ENCODE measurements at places on chromosomes 5 and 9.

- no peak for DNase-seq
These were observed 200.3 kb downstream of the TRPM3 start for GRCh38 chr9:70921136-70921535.

DNA sequence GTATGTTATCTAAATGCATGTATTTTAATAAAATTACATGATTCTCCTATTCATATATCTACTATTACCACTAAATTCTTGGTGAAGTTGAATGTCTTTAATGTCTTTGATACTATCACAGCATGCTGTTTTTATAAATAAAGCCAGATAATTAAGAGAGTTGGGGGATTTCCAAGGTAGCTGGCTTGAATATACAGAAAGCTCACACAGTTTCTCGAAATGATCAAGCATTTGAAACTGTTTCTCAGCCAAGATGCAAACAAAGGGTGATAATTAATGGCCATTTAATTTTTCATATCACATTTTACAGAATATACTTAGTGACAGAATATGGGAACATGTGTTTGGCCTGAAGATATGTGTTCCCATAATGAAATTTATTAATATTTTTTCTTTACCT lies 145.6 kb upstream of the CDH12 start:
- no peak for DNase-seq

DNA sequence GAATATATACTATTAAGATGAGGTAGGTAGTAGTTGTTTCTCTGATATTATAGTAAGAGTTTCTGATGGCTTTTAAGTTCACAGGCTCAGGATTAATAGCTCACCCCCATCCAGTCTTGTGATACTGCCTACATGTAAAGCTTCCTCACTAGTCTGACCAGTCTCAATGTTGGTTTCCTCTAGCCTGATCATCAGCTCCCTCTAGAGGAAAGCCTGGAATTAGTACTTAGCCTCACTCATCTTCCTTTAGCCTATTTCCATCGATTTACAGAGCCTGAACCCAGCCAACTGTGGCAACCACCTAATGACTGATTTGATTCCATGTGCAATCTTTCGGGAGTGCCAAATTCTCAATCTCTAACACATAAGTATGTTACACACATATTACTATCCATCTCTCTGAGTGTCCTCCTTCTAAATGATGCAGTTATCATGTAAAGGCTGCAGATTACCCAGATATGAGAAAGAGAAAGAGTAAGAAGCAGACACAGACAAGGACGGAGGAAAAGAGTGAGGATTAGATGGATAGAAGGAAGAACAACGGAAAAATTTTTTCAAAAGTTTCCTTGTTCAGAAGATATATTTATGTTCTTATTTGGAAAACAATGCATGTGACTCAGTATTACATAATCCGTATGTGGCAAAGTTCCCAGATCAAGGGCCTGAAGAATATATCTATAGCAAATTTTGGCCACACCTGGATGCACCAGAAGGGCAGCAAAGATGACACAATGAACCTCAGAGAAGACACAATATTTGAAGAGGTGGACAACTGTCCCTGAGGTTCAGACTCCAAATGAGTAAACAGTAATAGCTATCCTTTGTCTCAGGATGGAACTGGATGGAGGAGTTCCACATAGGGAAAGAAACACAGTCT lies 333.7 kb downstream of the ELAVL2 start:
- peak; percentile 57 for DNase-seq

- DNase-seq = peak; percentile 9
These were observed 13.5 kb downstream of the ZFP37 start for GRCh38 chr9:113042884-113043657.

GRCh38 chr5:163439092-163439425 lies 1.7 kb downstream of the CCNG1 start:
- peak; percentile 95 for DNase-seq

DNA sequence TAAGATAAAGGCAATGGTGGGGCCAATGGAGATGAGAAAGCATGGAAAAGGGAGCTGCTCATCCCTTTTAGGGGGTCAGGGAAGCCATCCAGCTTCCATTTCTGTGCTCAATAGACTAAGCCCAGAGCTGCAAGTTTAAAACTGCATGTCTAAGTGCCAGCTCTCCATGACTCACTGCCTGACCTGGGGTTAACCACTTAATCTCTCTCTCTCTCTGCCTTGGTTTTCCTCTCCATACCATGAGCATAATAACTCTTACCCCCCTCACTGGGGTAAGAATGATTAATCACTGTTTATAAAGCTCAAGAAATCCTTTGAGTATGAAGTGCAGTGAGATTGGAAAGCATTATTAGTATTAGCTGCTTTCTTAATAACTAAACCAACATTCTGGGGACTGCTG lies 1382.4 kb upstream of the WWC1 start:
- DNase-seq = no peak

DNA sequence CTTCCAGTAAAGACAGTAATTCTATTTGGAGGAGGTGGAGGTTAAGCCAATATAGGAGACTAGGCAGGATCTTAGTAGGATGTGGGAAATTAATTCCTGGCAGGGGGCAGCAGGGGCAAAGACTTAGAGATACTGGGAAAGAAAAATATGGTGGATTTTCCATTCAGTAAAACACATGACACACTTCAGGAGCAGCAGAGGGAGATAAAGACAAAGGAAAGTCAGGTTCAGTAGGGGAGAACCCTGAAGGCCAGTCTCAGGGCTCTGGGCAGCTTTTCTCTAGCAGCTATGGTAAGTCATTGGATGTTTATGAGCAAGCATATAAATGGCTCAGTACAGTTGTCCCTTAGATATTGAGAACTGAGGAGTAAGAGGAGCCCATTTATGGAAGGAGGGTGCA lies 105.5 kb downstream of the PJA2 start:
- no peak for DNase-seq

DNA sequence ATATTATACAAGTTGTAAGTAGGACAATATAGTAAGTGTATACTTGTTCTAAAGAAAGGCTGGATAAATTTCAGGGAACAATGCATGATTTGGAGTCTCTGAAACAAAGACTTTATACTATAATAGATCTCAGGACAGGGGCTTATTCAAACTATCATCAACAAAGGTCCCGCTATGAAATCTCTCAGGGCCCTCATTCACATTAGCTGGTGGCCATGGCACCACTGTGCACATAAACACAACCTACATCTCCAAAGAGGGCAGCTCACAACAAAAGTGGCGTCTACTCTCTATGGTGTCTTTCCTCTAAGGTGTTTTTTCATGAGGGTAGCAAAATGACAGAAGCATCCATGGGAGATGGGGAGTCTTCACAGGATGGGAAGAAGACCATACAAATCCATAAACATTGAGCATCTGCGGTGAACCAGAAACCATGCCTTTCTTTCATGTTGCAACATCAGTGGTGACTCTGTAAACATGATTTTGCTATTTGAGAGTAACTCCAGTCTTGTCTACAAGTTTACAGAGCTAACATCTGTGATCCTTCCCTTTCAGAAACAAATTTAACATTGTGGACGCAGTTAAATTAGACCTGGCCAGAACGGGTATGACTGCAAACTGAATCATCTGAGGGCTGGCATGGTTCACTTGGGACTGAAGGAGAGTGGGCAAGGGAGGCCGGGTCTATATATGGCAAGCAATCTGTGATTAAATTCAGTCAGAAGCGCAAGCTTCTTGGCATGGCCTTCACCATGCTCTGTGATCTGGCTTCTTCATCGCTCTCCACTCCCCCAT lies 5.5 kb downstream of the TTLL11 start:
- DNase-seq = no peak

- no peak for DNase-seq
These were observed 488.0 kb downstream of the MAN2A1 start for GRCh38 chr5:110177729-110178128.

GRCh38 chr5:543351-543750 lies 19.1 kb upstream of the SLC9A3 start:
- no peak for DNase-seq

DNA sequence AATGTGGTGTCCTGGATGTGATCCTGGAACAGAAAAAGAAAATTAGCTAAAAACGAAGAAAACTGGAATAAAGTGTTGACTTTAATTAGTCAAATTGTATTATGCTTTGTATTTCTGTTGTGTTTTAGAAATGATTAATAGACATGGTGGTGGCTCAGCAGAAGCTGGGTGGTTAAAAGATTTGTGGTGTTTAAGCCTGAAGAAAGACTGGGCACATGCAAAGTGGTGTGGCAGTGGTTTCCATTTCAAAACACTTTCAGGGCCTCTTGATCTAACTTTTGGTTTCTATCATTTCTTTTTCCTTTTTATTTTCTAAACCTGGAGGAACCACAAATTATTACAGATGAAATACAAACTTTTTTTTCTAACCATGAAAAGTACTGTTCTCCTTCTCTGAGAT lies 44.1 kb downstream of the ADGRV1 start:
- no peak for DNase-seq

- DNase-seq = no peak
These were observed 464.9 kb upstream of the MPDZ start for GRCh38 chr9:13744261-13744901.

- DNase-seq = peak; percentile 28
These were observed 46.1 kb downstream of the DCP2 start for GRCh38 chr5:113022661-113023060.

DNA sequence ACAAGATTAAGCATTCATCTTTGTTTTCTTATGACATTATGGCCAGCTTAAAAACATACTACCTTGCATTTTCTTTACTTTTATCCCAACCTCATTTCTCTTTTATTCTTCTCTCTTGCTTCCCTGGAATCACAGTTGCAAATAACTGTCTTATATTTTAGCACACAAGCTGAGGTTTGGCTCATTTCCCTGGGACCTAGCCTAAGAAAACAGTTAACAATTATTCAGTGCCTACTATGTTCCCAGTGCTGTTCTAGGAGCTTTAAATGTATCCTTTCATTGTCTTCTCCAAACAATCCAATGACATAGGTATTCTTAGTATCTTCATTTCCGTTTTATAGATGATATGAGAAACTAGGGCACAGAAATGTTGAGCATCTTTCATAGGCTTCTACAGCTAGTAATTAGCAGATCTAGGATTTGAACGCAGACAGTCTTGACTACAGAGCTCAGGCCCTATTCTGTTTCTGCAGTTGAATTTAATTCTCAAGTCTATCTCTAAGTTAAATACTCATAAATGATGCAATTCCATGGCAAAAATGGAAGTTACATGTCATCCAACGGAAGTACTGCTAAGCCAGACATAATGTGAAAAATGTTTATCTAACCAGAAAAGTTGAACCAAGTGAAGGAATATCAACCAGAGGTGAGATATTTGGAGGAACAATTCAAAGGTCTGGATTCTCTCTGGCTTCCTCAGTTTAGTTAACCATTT lies 52.3 kb upstream of the MTAP start:
- DNase-seq = no peak

GRCh38 chr9:33032865-33033264 lies 7.8 kb downstream of the DNAJA1 start:
- no peak for DNase-seq

- no peak for DNase-seq
These were observed 807.1 kb downstream of the CDH9 start for GRCh38 chr5:26231316-26231715.

GRCh38 chr9:112157961-112158360 lies 17.1 kb downstream of the SUSD1 start:
- DNase-seq = no peak

DNA sequence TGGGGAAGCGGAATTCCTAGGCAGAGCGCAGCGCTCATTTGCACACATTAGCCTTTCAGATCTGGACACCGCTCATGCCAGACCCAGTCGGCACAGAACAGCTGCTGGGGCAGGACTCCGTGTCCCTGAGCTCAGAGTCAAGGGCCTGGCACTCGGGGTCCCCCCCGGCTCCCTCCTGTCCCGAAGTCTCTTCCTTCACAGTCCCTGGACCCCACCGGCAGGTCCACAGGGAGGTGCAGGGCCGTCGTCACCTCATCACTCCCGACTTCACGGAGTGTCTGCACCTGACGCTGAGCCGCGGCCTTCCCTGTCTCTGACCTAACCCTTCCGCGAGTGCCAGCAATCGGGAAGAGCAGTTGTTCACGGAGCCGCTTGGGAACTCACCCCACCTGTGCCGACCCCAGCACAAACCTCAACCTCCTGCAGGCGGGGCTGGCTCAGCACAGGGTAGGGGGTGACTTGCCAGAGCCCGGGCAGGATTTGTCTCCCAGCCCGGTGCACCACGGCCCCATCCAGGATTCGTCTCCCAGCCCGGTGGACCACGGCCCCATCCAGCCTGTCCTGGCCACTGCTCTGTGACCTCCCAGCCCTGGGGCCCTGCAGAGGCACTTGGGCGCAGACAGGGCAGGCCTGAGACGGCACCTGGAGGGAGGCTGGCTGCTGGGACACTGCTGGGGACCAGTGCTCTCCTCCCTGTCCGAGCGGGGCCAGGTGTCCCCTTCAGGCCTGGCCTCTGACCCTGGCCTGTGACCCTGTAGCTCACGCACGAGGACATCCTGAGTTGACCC lies 9.9 kb upstream of the SLC9A3 start:
- no peak for DNase-seq

DNA sequence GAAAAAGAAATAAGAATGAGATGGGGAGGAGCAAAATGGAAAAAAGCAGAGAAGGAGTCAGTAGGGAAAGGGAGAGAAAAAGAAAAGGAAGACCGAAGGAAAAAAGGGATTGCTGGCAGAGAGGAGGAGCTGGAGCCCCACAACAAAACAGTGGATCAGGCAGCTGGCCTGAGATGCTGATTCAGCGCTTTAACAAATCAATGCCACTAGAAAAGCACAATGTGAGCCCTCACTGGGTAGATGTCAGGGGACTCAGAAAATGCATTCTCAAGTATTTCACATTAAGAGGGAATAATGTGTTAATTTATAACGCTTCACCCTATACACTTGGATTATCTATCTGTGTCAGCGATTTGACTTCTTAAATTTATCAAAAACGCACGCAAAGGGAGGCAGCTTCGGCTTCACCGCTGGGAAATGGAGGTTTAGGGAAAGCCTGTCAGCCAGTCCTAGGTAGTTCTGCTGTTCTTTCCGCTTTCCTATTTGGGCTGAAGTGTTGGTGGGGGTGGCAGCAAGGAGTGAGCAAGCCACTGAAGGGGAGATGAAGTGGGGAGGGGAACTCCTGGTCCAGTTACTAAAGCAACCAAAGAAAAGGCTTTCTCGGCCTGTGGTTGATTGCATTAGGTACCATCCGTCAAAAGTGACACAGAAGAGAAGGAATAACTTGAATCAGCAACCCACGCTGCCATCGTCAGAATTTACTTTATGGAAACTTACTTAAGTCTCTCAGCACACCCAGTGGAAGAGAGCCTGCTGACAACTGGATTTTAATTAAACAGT lies 161.6 kb downstream of the BNC2 start:
- DNase-seq = no peak

GRCh38 chr5:15008476-15008875 lies 136.9 kb upstream of the ANKH start:
- DNase-seq = no peak

- no peak for DNase-seq
These were observed 2.7 kb downstream of the SURF1 start for GRCh38 chr9:133353548-133353947.

DNA sequence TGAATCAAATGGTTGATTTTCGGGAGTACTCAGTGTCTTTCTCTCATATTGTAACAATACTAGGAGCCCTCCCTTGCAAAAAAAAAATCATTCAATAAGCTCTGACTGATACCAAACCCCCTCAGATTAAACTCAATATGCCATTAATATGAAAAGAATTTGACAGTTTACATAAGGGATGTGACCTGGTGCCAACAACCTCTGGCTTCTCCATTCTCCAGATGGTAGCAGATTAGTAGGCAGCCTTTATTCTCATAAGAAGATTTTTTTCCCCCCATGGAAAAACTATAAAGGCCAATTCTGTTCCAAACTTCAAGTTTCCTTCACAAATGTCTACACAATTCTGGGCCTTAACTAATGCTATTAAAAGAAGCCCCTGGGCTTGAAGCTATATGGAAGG lies 96.5 kb downstream of the EFNA5 start:
- no peak for DNase-seq

Measured in KBM-7 (cell line).